ENCODE measurements at places on chromosomes 11 and 22.

DNA sequence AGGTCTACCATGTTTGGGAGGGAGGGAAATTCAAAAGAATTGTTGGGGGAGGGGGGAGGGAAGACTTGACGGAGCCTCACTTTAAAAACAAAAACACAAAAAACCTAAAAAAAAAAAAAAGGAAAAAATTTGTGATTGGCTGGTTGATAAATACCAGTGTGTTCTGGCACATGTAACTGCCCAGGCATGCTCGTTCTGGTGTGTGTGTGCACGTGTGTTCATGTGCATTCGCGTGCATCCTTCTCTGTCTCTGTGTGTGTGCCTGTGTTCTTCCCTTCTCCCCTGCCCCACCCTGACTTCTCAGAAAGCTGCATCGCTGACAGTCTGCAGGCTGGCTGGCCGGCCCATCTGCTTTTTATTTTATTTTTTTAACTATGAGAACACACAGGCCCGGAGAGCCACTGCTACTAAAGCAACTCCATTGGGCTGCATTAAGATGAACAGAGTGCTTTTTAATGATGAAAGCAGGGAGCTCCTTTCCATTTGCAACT, 22.6 kb upstream of the ADSL start:
- H3K36me3 ChIP-seq = peaks cover 28% of the 10 kb centered on the region
- H3K27ac ChIP-seq = no peak overlapping the region
- H3K27me3 ChIP-seq = no peaks in the 10 kb centered on the region

- no peaks in the 10 kb centered on the region for H3K36me3 ChIP-seq
- peak; percentile 74 for DNase-seq
- H3K27me3 ChIP-seq = no peaks in the 10 kb centered on the region
- peak overlapping the region; percentile 63 for H3K27ac ChIP-seq
- no peak overlapping the region for H3K4me3 ChIP-seq
Observed at GRCh38 chr11:45161252-45162063, 15.0 kb downstream of the PRDM11 start.

- H3K36me3 ChIP-seq = no peaks in the 10 kb centered on the region
- no peak overlapping the region for H3K4me3 ChIP-seq
- no peaks in the 10 kb centered on the region for H3K27me3 ChIP-seq
- no peak for DNase-seq
- H3K4me1 ChIP-seq = peaks cover 39% of the 10 kb centered on the region
Observed at GRCh38 chr22:40014667-40015248, 20.0 kb downstream of the FAM83F start.

DNA sequence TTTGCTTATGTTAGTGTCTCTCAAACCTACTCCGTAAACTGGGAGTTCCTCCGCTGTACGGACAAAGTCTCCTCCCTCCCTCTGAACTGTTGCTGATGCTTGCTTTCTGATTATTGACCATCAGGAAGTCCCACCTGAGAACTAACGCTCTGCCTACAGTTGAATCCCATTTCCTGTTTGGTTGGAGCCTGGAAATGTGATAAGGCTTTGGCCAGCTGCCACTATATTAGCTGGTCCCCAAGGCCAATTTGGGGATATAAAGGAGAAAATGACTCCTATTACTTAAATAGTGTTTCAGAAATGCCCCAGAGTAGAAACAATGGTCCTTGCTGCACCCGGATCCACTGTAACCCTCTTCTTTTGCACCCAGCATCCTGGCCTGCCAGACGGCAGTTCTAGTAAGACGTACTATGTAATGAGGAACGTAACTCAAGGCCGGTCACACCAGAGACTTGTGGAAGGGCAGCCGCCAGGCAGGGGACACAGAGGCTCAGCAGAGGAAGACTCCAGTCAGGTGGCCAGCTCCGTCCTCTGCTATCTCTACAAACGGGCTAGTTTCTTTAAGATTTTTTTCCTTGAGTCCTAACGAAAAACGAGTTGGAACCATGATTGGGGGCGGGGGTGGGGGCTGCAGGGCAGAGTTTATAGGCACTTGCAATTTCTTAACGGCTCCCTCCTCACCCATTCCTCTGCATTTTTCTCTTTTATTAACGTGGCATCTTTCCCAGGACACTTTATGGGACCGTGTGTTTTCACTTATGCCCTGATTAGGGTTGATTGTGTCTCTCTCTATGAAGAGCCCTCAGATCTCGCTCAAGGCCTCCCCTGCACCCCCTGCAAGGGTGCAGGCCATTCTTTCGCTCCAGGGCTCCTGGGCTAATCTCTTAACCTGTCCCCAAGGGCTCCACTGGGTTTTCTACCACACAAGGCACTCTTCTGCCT, 72.8 kb upstream of the CDON start:
- H3K36me3 ChIP-seq = no peaks in the 10 kb centered on the region
- no peak overlapping the region for H3K4me3 ChIP-seq
- peak overlapping the region; percentile 90 for H3K27ac ChIP-seq
- DNase-seq = no peak
- peaks cover 91% of the 10 kb centered on the region for H3K4me1 ChIP-seq
- no peaks in the 10 kb centered on the region for H3K27me3 ChIP-seq

DNA sequence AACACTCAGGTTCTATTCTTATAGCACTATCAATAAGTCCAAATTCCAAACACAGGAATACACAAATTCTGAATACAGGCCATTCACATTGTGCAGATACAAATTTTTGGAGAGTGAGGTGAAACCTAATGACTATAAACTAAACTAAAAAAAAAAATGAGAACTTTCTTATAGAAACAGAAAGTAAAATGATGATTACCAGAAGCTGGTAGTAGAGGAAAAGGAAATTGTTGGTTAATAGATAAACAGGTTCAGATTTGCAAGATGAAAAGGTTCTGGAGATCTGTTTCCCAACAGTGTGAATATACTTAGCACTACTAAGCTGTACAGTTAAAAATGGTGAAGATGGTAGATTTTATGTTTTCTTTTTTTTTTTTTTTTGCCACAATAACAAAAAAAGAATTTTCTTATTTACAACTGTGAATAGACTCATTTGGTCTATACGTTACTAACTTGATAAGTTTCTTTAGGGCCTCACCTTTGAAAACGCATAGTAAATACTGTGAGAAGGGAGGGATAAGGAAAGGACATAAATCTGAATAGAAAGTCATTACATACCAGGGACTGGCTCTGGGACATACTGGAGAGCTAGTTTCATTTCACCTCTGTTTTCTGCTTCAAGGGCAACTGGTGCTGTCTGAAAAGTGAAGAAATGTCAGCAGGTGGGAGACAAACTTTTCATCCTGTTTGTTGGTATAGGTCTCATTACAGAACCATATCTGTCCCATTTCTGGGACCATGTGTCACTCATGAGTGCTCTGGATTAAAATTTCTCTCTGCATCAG, 14.2 kb upstream of the CCDC89 start:
- H3K4me3 ChIP-seq = no peak overlapping the region
- no peaks in the 10 kb centered on the region for H3K36me3 ChIP-seq
- no peak overlapping the region for H3K27ac ChIP-seq
- no peaks in the 10 kb centered on the region for H3K27me3 ChIP-seq
- no peaks in the 10 kb centered on the region for H3K4me1 ChIP-seq

DNA sequence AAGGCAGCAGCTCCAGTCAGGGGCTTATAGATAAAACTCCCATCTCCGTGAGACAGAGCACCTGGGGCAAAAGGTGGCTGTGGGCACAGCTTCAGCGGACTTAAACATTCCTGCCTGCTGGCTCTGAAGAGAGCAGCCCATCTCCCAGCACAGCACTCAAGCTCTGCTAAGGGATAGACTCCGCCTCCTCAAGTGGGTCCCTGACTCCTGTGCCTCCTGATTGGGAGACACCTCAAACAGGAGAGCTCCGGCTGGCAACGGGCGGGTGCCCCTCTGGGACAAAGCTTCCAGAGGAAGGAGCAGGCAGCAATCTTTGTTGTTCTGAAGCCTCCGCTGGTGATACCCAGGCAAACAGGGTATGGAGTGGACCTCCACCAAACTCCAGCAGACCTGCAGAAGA, 279.4 kb downstream of the LARGE1 start:
- no peak overlapping the region for H3K27ac ChIP-seq
- DNase-seq = no peak
- no peaks in the 10 kb centered on the region for H3K27me3 ChIP-seq
- no peaks in the 10 kb centered on the region for H3K4me1 ChIP-seq
- no peak overlapping the region for H3K4me3 ChIP-seq

Measured in thyroid gland (tissue), 4 donors.